CD8-positive, alpha-beta memory T cell (primary cell): ENCODE measurements at places on chromosomes 2 and 18. TPM values are rescaled to one million over a fixed set of nuclear protein-coding genes. Genes with fewer than 3 reads are reported as not detected.
A peak's percentile ranks its signal among the peaks of the same experiment; 100 is the strongest.

DNA sequence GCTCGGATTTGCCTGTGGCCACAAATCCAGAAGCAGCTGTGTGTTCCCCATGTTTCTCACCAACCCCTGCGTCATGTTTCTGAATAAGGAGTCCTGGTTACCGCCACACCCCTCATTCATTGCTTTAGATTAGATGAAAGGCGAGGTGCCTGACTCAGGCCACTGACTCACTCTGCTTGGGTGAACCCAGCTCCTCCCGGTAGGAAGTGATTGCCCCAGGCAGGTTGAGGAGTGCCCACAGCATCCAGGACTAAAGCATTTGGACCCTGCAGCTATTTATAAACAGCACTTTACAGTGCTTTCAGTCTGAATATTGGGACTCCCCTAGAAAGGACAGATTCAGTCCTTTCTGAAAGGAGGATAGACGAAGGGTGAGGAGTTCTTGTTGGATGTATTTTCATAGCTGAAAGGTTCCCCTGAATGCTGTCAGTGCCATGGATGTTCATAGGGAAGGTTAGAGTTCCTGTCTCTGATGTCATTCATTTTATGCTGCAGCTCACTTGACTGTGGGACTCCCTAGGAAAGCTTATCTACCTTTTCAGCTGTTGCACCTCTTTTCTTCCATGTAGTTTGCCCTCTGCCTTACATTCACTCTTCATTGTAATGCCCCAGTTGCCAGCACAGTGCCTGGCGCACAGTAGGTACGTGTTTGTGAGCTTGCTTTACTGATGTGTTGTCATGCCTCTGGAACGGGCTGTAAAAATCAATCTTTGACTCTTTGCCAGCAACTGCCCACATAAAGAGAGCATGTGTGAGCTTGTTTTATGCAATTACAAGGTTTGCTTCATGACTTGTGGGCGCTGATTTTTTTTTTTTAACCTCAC, 14.9 kb downstream of the ITGA6 start:
- DNase-seq = no peak
- no peaks in the 10 kb centered on the region for H3K27me3 ChIP-seq
- H3K36me3 ChIP-seq = no peaks in the 10 kb centered on the region
- peak overlapping the region; percentile 29 for H3K4me3 ChIP-seq

Gene CRYGD
- total RNA-seq = not detected

Gene MEIS1
- not detected for total RNA-seq

DNA sequence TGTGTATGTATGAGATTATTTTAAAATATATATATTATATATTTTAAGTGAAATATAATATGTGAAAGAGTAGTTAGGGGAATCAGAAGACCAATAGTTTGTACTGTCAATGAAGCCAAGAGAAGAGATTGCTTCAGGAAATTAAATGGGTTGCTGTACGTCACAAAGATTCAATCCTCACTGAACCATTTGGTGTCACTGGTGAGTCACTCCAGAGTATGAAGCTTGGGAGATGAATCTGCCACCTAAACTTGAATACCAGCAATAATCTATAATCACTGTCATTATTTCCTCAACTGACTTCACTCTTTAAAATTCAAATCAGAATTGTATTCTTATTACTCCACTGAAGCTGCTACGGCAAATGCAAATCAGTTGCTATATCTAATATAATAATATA, 41.9 kb upstream of the SCN9A start:
- H3K27me3 ChIP-seq = no peaks in the 10 kb centered on the region
- no peak for DNase-seq
- no peaks in the 10 kb centered on the region for H3K4me1 ChIP-seq
- no peak overlapping the region for H3K4me3 ChIP-seq

DNA sequence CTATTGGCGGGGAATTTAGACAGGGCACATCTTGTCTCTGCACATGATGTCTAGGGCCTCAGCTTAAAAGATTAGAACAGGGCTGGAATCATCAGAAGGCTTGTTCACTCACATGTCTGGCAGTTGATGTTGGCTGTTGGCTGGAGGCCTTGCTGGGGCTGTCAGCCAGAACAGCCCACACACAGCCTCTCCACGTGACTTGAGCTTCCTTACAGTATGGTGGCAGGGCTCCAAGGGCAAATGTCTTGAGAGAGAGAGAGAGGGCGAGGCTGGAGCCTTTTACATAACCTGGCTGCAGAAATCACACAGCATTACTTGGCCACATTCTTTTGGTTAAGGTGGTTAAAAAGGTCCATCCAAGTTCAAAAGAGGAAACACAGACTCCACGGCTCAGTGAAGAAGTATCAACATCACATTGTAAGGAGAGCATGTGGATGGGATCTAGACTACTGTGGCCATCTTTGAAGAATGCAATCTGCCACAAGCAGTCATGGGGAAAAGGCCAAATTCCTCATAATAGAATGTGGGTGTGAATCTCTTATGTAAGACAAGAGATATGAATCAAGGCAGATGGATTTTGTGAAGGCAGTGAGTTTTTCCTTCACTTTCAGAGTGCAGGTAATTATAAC, 30.4 kb downstream of the SRSF7 start:
- no peaks in the 10 kb centered on the region for H3K27me3 ChIP-seq
- no peaks in the 10 kb centered on the region for H3K36me3 ChIP-seq
- H3K4me1 ChIP-seq = peaks cover 19% of the 10 kb centered on the region
- H3K4me3 ChIP-seq = no peak overlapping the region

DNA sequence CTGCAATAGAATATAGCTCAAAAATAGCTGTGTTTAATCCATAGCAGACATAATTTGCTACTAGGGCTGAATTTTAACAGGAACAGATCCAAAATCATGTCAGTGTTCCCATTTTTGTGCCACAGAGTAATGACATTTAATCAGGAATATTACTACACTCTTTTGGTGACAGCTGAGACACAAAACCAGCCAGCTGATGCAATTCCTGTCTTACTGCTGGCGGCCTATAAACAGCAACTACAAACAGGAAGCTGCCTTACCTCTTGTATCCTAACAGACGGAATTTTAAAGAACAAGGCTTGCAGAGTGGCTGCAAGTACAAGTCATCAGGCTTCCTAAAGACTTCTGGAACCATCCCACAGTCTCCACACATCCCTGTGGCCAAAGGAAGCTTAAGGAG, 218.1 kb downstream of the ZNF521 start:
- no peak for DNase-seq
- no peaks in the 10 kb centered on the region for H3K27me3 ChIP-seq
- H3K4me1 ChIP-seq = no peaks in the 10 kb centered on the region
- no peak overlapping the region for H3K27ac ChIP-seq
- H3K36me3 ChIP-seq = no peaks in the 10 kb centered on the region

Gene G6PC2
- total RNA-seq = not detected

DNA sequence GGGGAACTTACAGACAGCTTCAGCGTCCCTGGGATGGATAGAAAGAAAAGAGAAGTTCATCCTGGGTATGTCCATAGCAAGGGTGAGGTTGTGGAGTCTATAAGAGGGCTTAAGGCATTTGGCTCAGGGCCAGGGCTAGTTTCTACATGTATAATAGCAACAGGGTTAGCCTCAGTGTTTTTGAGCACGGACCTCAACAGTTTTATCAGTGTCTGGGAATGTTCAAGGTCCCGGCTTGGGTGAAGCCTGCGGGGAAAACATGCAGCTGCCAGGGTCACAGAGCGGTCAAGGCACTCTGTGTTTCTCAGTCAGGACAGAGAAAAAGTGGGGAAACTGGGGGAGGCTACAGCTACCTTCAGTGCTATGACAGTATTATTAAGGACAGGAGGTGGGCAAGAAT, 427.7 kb upstream of the HS6ST1 start:
- H3K27me3 ChIP-seq = no peaks in the 10 kb centered on the region
- H3K36me3 ChIP-seq = no peaks in the 10 kb centered on the region
- H3K4me3 ChIP-seq = no peak overlapping the region
- no peak for DNase-seq
- no peaks in the 10 kb centered on the region for H3K4me1 ChIP-seq
- H3K27ac ChIP-seq = no peak overlapping the region

Gene RHOB
- 27.4 TPM for total RNA-seq

GRCh38 chr18:41842886-41843285, 112.1 kb upstream of the PIK3C3 start:
- H3K36me3 ChIP-seq = no peaks in the 10 kb centered on the region
- no peaks in the 10 kb centered on the region for H3K4me1 ChIP-seq
- H3K4me3 ChIP-seq = no peak overlapping the region
- H3K27ac ChIP-seq = no peak overlapping the region

Gene RBM44
- total RNA-seq = 0.33 TPM

GRCh38 chr2:206472094-206472493, 28.8 kb downstream of the ADAM23 start:
- H3K27ac ChIP-seq = no peak overlapping the region
- DNase-seq = no peak
- H3K36me3 ChIP-seq = no peaks in the 10 kb centered on the region
- no peaks in the 10 kb centered on the region for H3K4me1 ChIP-seq
- no peaks in the 10 kb centered on the region for H3K27me3 ChIP-seq

DNA sequence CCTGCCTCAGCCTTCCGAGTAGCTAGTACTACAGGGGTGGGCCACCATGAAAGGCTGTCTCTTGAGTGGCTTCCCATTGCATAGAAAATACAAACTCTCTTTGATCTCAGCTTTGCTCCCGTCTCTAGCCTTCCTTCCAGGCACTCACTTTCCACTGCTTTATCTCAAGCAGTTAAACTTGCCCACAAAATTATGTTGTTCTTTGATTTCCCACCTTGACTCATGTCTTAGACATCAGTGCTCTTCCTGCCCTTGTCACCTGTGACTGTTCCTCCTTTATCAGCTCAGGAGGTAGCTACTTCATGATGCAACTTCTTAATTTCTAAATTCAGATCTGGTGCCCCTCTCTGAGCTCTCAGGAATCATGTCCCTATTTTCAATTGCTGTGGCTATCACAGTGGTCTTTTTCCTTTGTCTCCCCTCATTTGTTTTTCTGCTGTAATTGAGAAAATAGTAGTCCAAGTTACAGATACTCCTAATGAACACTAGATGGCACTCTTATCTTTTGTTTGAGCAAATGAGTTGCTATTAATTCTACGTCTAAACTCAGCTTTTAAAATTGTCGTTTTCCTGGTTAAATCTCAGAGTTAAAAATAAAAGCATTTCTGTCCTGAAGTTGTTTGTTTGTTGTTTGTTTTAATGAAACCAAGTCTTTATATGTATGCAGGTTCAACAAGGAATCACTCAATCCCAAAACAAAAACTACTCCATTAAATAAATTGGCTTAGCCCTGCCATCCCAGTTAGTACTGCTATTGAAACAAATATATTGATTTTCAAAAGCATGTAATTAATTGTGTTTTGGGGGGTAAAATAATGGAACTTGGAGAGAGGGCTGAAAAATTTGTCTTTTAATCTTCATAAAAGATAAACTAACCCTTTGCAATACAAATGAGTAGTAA, 46.9 kb upstream of the GREB1L start:
- no peak overlapping the region for H3K4me3 ChIP-seq
- H3K36me3 ChIP-seq = no peaks in the 10 kb centered on the region
- DNase-seq = peak; percentile 13
- H3K27me3 ChIP-seq = no peaks in the 10 kb centered on the region
- H3K27ac ChIP-seq = no peak overlapping the region

Gene REG3A
- not detected for total RNA-seq

DNA sequence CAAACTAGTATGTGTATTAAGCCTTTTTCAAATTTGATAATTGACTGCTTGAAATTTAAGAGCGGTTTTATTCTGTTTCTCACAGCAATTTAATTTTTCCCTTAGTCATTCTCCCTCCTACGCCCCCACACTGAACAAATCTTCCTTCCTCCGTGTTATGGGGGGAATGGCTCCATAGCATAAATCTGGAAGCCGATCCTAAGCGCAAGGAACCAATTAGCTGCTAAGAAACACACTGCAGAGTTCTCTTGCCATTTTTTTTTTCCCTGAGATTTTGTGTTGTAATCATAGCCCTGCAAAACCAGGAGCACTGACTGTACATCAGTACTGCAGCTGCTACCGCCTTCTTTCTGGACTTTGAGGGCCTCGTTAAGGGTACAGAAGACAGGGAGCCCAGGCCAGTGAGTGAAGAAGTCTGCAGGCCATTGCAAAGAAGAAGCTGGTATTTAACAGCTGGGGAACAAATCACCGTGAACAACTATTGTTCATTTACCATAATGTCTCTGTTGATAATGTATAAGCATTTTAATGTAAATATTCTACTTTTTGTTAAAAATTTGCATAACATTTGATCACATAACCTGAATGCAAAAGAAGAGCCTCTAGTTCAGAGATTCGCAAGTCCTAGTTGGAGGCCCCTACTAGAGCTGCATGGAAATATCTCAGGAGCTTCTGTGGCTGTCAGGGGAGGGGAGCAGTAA, 264.0 kb downstream of the LRATD1 start:
- no peaks in the 10 kb centered on the region for H3K4me1 ChIP-seq
- no peak for DNase-seq
- no peaks in the 10 kb centered on the region for H3K27me3 ChIP-seq
- H3K27ac ChIP-seq = no peak overlapping the region

GRCh38 chr2:24400207-24400907, 40.0 kb upstream of the ITSN2 start:
- H3K36me3 ChIP-seq = no peaks in the 10 kb centered on the region
- H3K4me1 ChIP-seq = no peaks in the 10 kb centered on the region
- DNase-seq = no peak
- no peak overlapping the region for H3K27ac ChIP-seq

GRCh38 chr2:64086347-64087082, 57.7 kb downstream of the PELI1 start:
- no peaks in the 10 kb centered on the region for H3K4me1 ChIP-seq
- H3K27me3 ChIP-seq = no peaks in the 10 kb centered on the region
- H3K4me3 ChIP-seq = no peak overlapping the region
- DNase-seq = no peak

DNA sequence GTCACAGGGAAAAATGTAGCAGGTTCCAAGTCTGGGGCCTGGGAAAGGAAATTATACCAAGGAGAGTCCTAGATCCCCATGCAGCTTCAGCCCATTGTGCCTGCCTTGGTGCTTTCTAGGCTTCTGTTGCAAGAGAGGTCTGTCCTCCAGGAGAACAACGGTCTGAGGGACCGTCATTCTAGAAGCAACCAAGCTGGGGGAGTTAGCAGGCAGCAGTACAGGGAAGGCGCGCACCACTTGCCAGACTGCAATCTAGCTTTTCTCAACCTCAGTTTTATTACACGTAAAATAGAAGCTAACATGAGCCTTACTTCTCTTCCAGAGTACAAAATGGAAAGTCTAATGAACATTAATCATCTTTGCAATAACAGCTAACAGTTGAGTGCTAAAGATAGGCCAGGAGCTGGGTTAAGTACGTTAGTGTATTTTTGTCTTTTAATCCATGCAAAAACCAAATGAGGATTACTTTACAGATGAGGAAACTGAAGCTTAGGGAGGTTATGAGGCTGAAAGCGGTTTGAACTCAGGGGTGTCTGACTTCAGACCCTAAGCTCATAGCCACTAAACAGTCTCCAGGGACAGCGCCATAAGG, 1.9 kb downstream of the TCF23 start:
- no peaks in the 10 kb centered on the region for H3K4me1 ChIP-seq
- H3K27me3 ChIP-seq = no peaks in the 10 kb centered on the region
- no peak overlapping the region for H3K27ac ChIP-seq
- DNase-seq = no peak
- H3K36me3 ChIP-seq = no peaks in the 10 kb centered on the region
- H3K4me3 ChIP-seq = no peak overlapping the region

Gene EDAR
- 0.07 TPM for total RNA-seq

Gene RGPD3
- 0.18 TPM for total RNA-seq

Gene C2orf81
- total RNA-seq = 2.7 TPM

GRCh38 chr2:101463421-101463820, 11.5 kb downstream of the RFX8 start:
- no peaks in the 10 kb centered on the region for H3K27me3 ChIP-seq
- H3K36me3 ChIP-seq = no peaks in the 10 kb centered on the region
- no peak for DNase-seq
- H3K27ac ChIP-seq = no peak overlapping the region
- no peaks in the 10 kb centered on the region for H3K4me1 ChIP-seq

GRCh38 chr2:105252271-105252670, 10.7 kb downstream of the GPR45 start:
- H3K27me3 ChIP-seq = no peaks in the 10 kb centered on the region
- no peak overlapping the region for H3K4me3 ChIP-seq
- H3K4me1 ChIP-seq = no peaks in the 10 kb centered on the region
- no peak overlapping the region for H3K27ac ChIP-seq
